SK-N-SH (cell line): ENCODE measurements at places on chromosomes 5 and 9. TPM values are rescaled to one million over a fixed set of nuclear protein-coding genes. Genes with fewer than 3 reads are reported as not detected.

- H3K27me3 ChIP-seq: no peaks in the 10 kb centered on the region
- no peak overlapping the region for H3K27ac ChIP-seq
- DNase-seq: no peak
- H3K4me3 ChIP-seq: no peak overlapping the region
Observed at GRCh38 chr5:82622711-82623514, 344.8 kb upstream of the RPS23 start.

GRCh38 chr5:146426853-146427618, 20.1 kb upstream of the TCERG1 start:
- no peak overlapping the region for H3K4me3 ChIP-seq
- H3K36me3 ChIP-seq: no peaks in the 10 kb centered on the region
- no peak overlapping the region for H3K27ac ChIP-seq
- peak; percentile 49 for DNase-seq

DNA sequence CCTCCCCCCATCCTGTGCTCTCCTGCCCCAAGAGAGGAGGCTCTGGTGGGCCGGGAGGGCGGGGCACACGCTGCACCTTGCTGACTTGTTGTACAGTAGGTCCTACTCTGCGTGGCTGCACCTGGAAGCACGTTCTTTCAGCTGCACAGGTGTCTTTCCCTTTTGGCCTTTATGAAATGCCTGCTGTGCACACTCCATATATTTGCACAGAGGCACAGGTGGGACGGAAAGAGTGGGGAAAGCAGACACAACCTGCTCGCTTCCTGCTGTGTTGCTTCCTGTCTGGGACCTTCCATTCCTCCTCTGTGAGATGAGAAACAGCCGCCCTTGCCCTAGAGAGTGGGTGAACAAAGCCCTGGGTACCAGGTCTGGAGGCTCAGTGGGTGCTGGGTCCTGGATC, 4.8 kb downstream of the USP20 start:
- H3K4me3 ChIP-seq: no peak overlapping the region
- H3K4me1 ChIP-seq: peaks cover 37% of the 10 kb centered on the region
- no peaks in the 10 kb centered on the region for H3K27me3 ChIP-seq
- H3K36me3 ChIP-seq: no peaks in the 10 kb centered on the region
- no peak for DNase-seq
- peak overlapping the region; percentile 7; the same call in 1 of the 2 replicates for H3K27ac ChIP-seq

DNA sequence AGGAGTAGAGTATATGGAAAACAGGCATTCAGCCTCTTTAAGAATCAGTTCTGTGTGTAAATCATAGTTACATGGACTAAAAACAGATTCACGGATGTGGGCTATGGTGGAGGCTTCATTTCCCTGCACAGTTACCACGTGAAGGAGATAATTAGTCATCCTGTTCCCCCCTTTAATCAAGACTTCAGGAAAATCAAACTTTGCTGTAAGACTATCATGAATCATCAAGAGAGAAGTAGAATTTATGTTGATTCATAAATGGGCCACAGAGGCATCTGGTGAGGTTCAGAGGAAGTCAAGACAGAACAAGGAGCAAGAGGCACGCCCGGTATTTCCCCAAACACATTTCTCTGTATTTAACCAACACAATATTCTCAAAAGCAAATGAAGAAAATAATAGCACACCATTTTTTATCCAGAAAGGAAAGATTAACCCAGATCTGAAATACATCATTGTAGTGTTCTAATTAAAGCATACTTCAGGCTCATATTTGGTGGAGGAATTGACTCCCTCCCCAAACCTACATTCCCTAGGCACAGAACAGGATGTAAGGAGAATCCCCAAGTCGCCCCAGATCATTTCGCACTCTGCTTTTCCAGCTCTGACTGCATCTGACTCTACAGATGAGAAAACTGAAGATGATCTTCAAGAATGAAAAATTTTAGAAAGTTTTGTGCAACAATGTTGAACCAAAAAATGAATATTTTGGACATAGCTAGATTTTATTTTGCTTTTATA, 175.8 kb upstream of the GAS1 start:
- no peaks in the 10 kb centered on the region for H3K36me3 ChIP-seq
- H3K4me1 ChIP-seq: peaks cover 15% of the 10 kb centered on the region

DNA sequence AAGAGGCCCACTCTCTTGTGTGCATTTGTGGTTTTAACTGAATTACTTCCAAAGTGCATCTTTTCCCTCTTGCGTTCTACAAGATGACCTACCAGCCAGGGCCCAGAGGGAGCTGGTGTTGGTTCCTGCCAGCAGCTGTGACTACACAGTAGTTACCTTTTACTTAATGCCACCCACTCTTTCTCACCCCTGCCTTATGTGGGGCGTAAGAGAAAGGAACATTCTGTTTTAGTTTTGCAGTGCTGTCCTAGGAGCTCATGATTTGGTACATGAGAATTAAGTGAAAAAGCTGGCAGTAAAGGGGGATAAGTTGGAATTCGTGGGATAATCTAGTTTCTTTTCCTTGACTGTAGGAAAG, 45.4 kb downstream of the RCL1 start:
- H3K27me3 ChIP-seq: no peaks in the 10 kb centered on the region
- H3K4me1 ChIP-seq: peaks cover 17% of the 10 kb centered on the region; the same call in 1 of the 2 replicates
- no peak overlapping the region for H3K4me3 ChIP-seq
- peak overlapping the region; percentile 65 for H3K27ac ChIP-seq
- DNase-seq: no peak

DNA sequence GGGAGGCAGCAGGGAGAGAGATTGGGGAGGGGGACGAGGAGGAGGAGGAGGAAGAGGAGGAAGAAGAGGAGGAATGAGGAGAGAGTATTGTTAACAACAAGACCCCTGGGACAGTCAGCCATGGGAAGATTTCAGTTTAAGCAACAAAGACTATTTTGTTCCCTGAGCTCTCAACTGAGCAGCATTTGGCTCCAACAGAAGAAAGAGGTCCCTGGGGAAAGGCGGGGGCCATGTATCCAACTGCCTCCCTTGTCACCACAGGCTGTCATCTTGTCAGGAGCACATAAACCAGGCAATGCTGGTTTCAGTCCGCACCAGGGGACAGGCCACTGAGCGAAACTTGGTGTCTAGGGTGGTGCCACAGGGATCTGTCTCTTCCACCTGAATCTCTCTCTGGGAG, 316.1 kb downstream of the TLE1 start:
- no peaks in the 10 kb centered on the region for H3K4me1 ChIP-seq
- H3K27ac ChIP-seq: no peak overlapping the region
- no peaks in the 10 kb centered on the region for H3K36me3 ChIP-seq
- DNase-seq: no peak
- H3K4me3 ChIP-seq: no peak overlapping the region

- H3K27ac ChIP-seq: no peak overlapping the region
- DNase-seq: no peak
- H3K4me3 ChIP-seq: no peak overlapping the region
Observed at GRCh38 chr5:64437496-64437895, 68.3 kb upstream of the RGS7BP start.

- H3K4me1 ChIP-seq: peaks cover 10% of the 10 kb centered on the region
- H3K27ac ChIP-seq: no peak overlapping the region
- H3K27me3 ChIP-seq: no peaks in the 10 kb centered on the region
- no peaks in the 10 kb centered on the region for H3K36me3 ChIP-seq
- H3K4me3 ChIP-seq: no peak overlapping the region
- DNase-seq: no peak
Observed at GRCh38 chr5:125006011-125006685, 259.7 kb upstream of the ZNF608 start.

DNA sequence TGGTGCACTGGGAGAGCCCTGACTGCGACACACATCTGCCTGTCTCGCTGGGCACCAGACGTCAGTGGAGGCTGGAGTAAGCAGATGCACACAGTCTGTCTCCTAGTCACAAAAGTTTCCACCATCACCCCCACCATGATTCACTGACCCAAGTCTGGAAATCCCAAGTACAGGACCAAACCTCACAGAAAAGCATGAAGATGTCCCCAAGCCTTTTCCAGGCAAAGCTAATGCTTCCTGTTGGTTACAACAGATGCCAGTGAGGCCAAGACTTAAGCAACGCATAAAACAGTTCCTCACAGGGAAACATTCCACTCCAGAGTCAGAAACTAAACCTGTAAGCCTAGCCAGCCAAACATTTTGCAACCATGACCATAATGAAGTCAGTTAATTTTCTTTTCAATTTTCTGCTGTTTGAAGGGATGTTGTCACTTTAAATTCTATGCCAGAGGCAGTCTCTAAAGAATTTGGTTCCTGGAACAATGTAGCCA, 259.3 kb upstream of the SLC30A5 start:
- no peaks in the 10 kb centered on the region for H3K27me3 ChIP-seq
- H3K27ac ChIP-seq: no peak overlapping the region
- no peaks in the 10 kb centered on the region for H3K36me3 ChIP-seq
- no peak for DNase-seq
- no peak overlapping the region for H3K4me3 ChIP-seq

GRCh38 chr5:148952097-148952867, 110.6 kb downstream of the SH3TC2 start:
- no peak overlapping the region for H3K27ac ChIP-seq
- H3K36me3 ChIP-seq: no peaks in the 10 kb centered on the region
- peaks cover 7% of the 10 kb centered on the region; the same call in 1 of the 2 replicates for H3K4me1 ChIP-seq
- no peaks in the 10 kb centered on the region for H3K27me3 ChIP-seq
- peak; percentile 30 for DNase-seq
- no peak overlapping the region for H3K4me3 ChIP-seq

GRCh38 chr9:109331353-109331752, 10.5 kb upstream of the EPB41L4B start:
- H3K27ac ChIP-seq: no peak overlapping the region; the same call in 1 of the 2 replicates
- no peaks in the 10 kb centered on the region for H3K27me3 ChIP-seq
- H3K36me3 ChIP-seq: no peaks in the 10 kb centered on the region
- no peak overlapping the region for H3K4me3 ChIP-seq
- H3K4me1 ChIP-seq: no peaks in the 10 kb centered on the region

GRCh38 chr5:169204788-169205400, 96.0 kb downstream of the SLIT3 start:
- no peak for DNase-seq
- H3K27ac ChIP-seq: no peak overlapping the region
- peaks cover 4% of the 10 kb centered on the region for H3K36me3 ChIP-seq
- no peaks in the 10 kb centered on the region for H3K27me3 ChIP-seq
- no peak overlapping the region for H3K4me3 ChIP-seq

DNA sequence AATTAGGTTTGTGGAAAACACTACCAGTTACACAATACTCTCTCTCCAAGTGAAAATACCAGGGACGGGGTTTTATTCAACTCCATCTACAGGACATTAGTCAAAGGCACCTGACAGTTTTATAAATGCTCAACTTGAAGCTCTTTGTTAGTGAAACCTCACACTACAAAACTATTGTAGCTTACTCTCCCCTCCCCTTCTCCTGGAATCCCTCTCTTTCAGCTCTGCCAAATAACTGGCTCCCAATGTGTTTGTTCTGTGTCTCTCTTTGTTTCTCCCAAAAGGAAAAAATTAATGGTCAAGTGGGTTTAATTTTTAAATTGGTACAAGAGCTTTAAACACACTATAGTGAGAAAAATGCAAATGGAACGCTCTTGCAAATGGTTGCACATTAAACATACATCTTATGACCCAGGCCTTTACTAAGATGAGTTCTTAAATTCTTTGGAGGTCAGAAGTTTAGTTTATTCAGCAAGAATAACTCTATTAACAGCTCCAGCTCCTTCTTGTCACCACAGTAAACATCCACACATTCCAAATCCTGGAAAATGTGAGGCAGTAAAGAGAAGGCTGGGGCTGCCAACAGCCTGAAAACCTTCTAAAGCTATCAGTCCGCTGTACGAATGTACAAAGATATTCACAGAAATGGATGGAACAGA, 48.4 kb downstream of the ZNF608 start:
- H3K27ac ChIP-seq: no peak overlapping the region
- no peaks in the 10 kb centered on the region for H3K36me3 ChIP-seq
- DNase-seq: no peak
- no peaks in the 10 kb centered on the region; the same call in 1 of the 2 replicates for H3K4me1 ChIP-seq
- H3K4me3 ChIP-seq: no peak overlapping the region
- H3K27me3 ChIP-seq: no peaks in the 10 kb centered on the region

DNA sequence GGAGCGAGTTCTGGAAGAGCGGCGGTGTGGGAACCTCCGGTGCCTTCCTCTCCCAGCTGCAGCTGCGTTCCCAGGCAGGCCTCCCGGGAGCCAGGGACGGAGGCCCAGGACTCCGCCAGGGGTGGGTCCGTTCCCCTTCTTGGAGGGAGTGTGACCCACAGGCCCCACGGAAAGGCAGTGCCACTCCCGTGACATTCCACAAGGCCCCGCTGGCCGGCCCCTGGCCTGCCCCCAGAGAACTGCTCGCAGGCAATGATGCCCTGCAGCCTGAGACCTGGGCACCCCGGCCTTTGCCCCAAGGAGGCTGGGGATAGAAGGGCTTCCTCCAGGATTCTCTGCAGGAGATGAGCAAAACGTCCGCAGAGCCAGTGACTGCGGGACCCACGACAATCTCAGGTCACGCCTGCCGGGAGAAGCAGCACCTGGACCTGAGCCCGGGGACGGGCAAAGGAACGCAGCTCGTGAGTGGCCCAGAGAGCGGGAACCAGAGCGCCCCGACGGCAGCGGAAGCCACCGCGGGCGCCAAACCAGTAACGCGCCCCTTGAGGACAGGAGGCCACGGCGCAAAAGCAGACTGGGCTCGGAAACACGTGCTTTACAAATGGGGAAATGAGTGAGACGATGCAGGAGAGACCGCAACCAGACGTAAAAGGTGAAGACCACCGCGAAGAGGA, 9.3 kb downstream of the OBP2B start:
- H3K27ac ChIP-seq: no peak overlapping the region
- no peak for DNase-seq
- H3K4me1 ChIP-seq: no peaks in the 10 kb centered on the region
- no peaks in the 10 kb centered on the region for H3K36me3 ChIP-seq

- H3K36me3 ChIP-seq: no peaks in the 10 kb centered on the region
- H3K27me3 ChIP-seq: no peaks in the 10 kb centered on the region
Observed at GRCh38 chr9:77953590-77953989, 78.0 kb downstream of the GNAQ start.

GRCh38 chr5:79636981-79637733, 24.9 kb downstream of the TENT2 start:
- no peaks in the 10 kb centered on the region for H3K27me3 ChIP-seq
- H3K4me3 ChIP-seq: no peak overlapping the region
- H3K4me1 ChIP-seq: no peaks in the 10 kb centered on the region
- H3K27ac ChIP-seq: no peak overlapping the region

DNA sequence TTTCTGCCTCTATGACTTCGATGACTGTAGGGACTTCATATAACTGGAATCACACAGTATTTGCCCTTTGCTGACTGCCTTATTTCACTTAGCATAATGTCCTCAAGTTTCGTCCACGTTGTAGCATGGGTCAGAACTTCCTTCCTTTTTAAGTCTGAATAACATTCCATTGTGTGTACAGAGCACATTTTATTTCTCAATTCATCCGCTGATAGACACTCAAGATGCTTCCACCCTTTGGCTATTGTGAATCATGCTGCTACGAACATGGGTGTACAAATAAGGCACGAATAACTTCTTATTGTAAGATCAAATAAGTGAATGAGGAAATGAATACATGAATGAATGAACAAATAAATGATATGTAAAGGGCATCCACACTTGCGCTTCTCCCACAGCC, 13.0 kb downstream of the BARX1 start:
- no peak overlapping the region for H3K27ac ChIP-seq
- no peak overlapping the region for H3K4me3 ChIP-seq
- DNase-seq: no peak
- H3K27me3 ChIP-seq: peaks cover 43% of the 10 kb centered on the region; the same call in 1 of the 2 replicates
- H3K4me1 ChIP-seq: peaks cover 2% of the 10 kb centered on the region; the same call in 1 of the 2 replicates

GRCh38 chr5:167947306-167947705, 344.1 kb upstream of the WWC1 start:
- H3K4me1 ChIP-seq: no peaks in the 10 kb centered on the region; the same call in 1 of the 2 replicates
- H3K36me3 ChIP-seq: no peaks in the 10 kb centered on the region
- no peaks in the 10 kb centered on the region for H3K27me3 ChIP-seq
- DNase-seq: no peak

GLDC gene
- polyA plus RNA-seq: 4.1 TPM in 2 replicates

TRPM6 gene
- 0.03 and 0.08 TPM in 2 replicates for polyA plus RNA-seq

TESK1 gene
- polyA plus RNA-seq: 26.0 TPM in 2 replicates
